ENCODE measurements at places on chromosomes 11 and 22.
A peak's percentile ranks its signal among the peaks of the same experiment; 100 is the strongest.

- no peak for DNase-seq
Measured at GRCh38 chr11:113805640-113806039, 26.0 kb downstream of the CLDN25 start.

- no peak for DNase-seq
Measured at GRCh38 chr22:23227380-23227779, 47.1 kb downstream of the BCR start.

DNA sequence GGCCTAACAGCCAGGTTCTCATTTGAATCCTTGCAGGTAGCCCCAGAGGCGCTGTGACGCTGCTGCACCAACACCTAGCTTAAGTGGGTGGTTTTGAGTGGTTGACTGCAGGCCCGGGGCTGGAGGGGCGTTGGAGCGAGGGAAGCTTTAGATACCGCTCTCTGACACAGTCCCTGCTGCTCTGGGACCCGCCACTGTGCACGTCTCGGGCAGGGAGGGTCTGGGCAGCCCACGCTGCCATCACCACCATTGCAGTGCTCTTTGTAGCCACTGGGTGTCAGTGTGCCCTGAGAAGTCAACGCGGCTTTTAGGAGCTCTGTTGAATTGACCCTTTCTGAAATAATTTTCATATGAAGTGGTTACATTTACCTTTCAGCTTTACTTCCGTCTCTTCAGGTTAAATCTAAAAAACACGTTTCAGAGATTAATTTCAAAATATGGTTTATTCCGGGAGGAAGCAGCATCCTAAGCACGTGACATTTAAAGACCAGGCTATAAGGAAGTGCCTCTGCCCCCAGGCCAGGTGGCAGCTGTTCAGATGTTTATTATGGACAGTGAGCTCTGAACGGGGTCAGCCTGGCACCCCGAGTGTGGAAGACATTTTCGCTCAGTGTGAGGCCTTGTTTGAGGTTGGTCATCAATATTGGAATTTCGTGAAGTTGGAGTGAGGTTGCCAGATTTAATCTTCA is 30.9 kb upstream of the PARVB start:
- peak; percentile 48 for DNase-seq

DNA sequence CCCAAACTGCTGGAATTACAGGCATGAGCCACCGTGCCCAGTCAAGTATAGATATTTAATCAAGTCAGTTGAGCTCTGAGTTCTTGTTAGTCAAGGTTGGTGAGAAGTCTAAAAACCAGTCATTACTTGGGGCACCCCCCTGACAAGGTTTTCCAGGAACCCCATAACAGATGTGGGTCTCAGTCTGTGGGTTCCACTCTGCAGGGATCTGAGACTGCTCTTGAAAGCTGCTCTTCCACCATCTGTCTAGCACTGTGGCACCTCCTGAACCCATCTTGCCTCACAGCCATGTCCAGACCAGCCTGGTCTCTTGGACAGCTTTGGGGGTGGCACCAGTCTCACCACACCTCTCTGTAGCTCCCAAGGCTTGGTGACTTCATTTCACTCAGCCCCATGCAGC is 44.3 kb upstream of the PLET1 start:
- DNase-seq: no peak

- no peak for DNase-seq
Measured at GRCh38 chr22:47858773-47859306, 1096.4 kb downstream of the TBC1D22A start.

DNA sequence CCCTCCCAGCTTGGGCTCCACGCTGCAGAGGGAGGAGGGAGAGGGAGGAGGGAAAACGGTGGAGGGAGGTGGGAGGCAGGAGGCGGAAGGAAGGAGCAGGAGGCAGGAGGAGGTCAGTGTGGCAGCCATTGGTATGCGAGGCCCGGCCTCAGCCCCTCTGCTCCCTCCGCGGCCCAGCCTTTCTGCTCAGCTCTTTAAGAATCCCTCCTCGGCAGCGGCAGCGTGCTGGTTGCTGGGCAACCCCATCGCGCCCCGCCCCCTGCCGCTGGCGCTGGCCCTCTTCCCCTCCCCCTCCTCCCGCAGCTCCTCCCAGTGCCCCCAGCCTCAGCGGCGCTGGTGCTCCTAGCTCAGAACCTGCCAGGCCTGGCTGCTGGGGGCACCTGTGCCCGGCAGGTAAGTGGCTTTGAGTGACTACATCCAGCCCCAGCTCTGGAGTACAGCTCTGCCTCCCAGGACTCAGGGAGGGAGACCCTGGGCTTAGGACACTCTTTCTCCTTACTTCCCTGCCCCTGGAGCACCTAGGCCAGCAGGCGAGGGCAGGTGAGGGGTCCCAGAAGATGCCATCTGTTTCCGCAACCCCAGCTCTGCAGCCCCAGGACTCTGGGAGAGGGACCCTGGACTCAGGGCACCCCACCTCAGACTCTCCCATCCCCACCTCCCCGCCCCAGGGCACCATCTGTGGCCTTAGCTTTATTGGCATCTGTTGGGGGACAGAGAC is 7.2 kb upstream of the FLRT1 start:
- DNase-seq: no peak

DNA sequence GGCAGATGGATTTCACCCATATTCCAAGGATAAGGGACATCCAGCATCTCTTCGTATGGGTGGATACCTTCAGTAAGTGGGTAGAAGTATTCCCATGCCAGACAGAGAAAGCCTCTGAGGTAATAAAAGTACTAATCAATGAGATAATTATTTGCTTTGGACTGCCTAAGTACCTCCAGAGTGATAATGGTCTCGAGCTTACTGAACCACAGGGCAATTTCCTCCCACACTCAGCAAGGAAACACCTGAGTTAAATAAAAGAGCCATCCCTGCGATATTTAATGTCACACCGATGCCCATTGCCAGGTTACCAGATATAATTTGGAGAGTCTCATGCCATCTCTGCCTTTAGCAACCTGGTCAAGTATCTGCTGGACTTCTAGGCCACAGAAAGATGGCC is 70.6 kb upstream of the MPEG1 start:
- no peak for DNase-seq

GRCh38 chr11:96246718-96247552 is 96.1 kb downstream of the MAML2 start:
- DNase-seq: no peak

GRCh38 chr11:3040881-3041280 is 16.3 kb downstream of the CARS1 start:
- no peak for DNase-seq

DNA sequence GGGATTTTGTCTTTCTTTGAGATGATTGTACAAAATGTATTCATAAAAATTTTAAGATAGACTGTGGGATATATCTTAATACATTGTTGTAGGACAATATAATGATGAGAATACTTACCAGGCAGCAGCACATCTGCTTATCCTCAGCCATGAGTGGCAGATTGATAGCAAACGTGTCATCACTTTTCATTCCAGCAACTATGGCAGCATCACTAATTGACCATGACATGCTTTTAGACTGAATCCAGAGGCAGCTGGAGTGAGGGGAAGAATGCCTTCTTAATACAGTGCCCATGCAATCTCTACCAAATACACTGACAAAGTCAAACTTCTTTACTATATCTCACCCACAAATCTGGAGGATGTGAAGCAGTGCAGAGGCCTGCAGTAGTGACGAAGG is 755.2 kb upstream of the RAG2 start:
- no peak for DNase-seq

- no peak for DNase-seq
Measured at GRCh38 chr11:10388574-10388973, 66.5 kb upstream of the AMPD3 start.

DNA sequence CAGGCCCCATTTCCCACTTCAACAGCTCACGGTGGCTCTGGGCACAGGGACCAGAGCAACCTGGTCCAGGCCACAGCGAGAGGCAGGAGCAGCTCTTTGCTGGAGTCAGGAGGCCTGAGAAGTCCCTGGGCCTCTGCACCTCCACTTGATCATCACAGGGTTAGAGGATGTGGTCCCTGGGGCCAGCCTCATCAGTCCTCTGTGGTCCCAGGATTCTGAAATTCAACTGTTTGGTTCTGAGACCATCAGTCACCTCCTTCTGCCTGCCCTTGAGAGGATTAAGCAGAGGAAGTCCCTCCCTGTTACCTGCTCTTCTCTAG is 24.9 kb upstream of the CBX7 start:
- peak; percentile 14 for DNase-seq

DNA sequence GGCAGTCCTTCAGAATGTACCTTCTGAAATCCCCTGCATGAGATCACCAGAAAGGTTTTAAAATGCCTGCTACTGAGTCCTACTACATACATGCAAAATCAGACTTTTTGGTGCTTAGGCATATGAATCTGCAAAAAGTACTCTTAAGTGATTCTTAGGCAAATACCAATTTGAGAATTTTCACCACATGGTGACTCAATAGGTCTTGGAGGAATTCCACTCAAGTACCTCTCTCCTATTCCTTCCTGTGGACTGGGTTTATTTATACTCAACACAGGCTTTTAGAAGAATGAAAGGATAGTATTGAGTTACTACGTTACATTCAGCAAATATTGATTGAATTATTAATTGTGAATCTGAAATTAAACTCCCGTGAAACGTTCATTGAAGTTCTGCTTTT is 223.9 kb downstream of the CNTN5 start:
- DNase-seq: peak; percentile 0

GRCh38 chr22:22078329-22078728 is 95.7 kb upstream of the TOP3B start:
- no peak for DNase-seq

- DNase-seq: no peak
Measured at GRCh38 chr11:9681583-9682372, 17.9 kb downstream of the SWAP70 start.

All from EL (cell line).